Anterior cingulate cortex (tissue), 58 donors: ENCODE measurements at places on chromosomes 4 and X.

GRCh38 chrX:117305168-117305766 is 811.3 kb downstream of the KLHL13 start:
- no peak for DNase-seq

GRCh38 chrX:13050151-13050550 is 5.7 kb upstream of the FAM9C start:
- DNase-seq, result no peak

- no peak for DNase-seq
These were observed 18.5 kb downstream of the ACSL1 start for GRCh38 chr4:184807256-184807655.

DNA sequence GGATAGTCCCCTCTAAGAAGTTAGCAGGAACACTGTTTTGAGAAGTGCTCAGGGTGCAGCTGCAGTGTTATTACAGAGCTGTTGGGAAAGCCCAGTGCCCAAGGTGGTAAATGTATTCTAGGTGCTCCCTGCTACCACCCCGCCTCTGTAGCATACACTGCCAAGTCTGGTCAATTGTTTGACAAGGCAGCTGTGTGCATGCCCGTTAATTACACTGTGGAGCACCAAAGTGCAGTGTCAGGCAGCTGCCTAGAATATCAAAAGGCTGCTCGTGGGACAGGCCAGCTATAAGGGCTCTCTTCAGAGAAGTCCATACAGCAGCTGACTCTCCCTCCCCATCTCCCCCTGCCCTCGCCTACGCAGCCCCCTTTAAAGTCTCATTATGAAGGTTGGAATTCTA is 99.9 kb upstream of the KLHL13 start:
- DNase-seq, result no peak

- no peak for DNase-seq
These were observed 78.3 kb upstream of the C1QTNF7 start for GRCh38 chr4:15349531-15349935.

- no peak for DNase-seq
These were observed 84.2 kb upstream of the KCTD8 start for GRCh38 chr4:44532851-44533250.

- DNase-seq, result no peak
These were observed 1101.7 kb upstream of the INTU start for GRCh38 chr4:126530996-126531585.

DNA sequence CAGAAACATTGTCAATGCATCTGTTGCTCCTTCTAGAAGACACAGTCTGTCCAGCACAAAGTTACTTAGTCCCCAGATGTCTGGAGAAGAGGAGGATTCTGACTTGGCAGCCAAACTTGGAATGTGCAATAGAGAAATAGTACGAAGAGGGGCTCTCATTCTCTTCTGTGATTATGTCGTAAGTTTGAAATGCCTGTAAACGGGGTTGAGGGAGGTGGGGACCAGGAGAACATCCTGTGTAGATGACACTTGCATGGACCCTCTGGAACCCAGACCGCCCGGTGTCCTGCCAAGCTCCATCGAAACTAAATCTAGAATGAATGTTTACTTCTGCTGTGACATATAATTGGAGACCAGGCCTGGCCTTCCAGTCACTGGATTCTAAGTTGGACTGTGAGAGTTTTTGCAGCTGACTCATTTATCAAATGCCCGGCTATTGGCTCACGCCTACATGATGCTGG is 45.0 kb upstream of the MSANTD1 start:
- no peak for DNase-seq

GRCh38 chr4:153887217-153887616 is 98.3 kb upstream of the SFRP2 start:
- DNase-seq, result no peak

GRCh38 chr4:40190880-40191815 is 5.7 kb upstream of the RHOH start:
- no peak for DNase-seq

DNA sequence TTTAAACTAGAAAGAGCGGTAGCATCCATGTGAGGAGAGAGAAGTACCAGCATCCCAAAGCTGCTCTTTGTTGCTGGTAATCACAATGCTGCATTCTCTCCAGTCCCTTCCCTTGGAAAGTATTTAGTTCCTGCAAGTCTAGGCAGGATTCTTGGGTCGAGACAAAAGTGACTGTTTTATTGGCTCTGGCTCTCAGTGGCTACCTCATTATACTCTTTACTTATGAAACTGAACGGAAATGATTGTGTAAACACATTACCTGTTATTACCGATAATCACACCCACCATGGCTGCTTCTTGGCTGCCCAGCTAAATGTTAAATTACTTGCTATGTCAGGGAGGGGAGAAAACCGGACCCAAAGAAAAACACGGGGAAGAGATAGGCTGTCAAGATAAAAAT is 26.2 kb downstream of the ATXN3L start:
- no peak for DNase-seq

DNA sequence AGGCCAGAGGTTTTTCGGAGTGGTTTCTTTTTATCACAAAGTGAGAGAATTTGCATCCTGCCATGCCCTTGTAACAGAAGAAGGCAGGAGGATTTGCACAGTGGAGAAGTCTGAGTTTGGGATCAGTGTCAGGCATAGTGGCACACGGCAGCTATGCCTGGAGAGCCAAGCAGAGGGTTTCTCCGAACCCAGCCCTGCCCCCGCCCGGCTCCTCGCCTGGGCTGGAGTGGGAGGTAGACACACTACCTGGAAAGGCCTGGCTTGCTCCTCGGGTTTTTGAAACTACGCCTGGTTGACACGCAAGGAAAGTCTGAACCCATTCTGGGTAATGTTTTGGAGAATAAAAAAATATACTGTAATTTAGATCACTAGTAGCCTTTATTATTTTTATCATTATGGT is 1653.6 kb upstream of the TENM3 start:
- DNase-seq, result no peak

- no peak for DNase-seq
These were observed 10.3 kb downstream of the EGFL6 start for GRCh38 chrX:13579661-13580060.

- DNase-seq, result no peak
These were observed 3.3 kb downstream of the SETD7 start for GRCh38 chr4:139552517-139553307.

DNA sequence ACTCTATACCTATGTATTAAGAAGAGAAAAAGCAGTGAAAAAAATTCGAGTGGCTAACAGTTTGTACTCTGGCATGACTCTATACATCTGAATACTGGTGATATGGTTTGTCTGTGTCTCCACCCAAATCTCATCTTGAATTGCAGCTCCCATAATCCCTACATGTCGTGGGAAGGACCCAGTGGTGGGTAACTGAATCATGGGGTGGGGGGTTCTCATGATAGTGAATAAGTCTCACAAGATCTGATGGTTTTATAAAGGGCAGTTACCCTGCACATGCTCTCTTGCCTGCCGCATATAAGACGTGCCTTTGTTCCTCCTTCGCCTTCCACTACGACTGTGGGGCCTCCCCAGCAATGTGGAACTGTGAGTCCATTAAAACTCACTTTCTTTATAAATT is 70.4 kb downstream of the LRBA start:
- no peak for DNase-seq

DNA sequence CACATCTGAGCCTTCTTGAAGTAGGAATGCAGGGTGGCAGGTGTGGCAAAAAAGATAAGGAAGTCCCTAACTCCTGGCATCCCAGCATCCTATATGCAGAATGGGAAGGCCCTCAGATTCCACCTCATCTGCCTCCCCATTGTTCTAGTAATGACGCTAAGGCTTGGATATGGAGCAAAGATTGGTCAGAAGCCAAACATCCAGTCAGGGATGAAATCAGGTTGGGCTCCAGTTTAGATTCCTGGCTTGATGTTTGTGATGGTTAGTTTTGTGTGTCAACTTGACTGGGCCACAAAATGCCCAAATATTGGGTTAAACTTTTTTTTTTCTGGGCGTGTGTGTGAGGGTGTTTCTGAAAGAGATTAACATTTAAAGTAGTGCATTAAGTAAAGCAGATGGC is 39.6 kb upstream of the MAGEA4 start:
- no peak for DNase-seq

DNA sequence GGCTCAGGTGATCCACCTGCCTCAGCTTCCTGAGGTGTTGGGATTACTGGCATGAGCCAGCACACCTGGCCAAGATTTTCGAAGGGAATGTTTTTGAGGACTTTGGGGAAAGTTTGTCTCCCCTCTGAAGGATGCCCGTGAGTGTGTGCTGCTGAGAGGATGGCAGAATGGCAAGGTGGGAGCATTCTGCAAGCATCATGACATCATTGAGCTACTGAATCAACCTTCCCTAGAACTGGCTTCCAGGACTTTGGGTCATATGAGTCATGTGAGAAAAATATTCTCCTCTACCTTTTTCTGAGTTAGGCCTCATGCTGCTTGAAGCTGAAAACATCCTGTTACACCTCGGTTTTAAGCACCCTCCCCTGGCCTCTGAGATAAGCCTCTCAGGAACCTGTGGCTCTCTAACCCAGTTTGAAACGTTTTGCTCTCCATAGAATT is 31.0 kb downstream of the TMEM131L start:
- no peak for DNase-seq

DNA sequence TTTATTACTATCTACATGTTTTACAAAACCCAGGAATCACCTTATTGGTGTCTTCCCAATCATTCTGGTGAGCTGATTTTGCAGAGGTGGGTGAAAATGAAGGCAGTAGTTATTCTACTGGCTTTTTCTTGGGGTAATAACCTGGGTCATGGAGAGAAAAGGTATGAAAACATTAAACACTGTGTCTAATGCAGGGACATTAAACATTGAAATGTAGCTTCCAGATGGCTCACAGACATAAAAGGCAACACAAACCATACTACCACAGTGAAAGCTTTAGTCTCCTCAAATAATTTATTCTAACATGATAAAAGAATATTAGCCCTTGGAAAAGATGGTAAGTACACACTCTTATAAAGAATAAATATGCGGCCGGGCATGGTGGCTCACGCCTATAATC is 8.0 kb downstream of the SETD7 start:
- no peak for DNase-seq

GRCh38 chrX:123181233-123181914 is 2.7 kb upstream of the GRIA3 start:
- DNase-seq, result no peak
